ENCODE measurements at places on chromosomes 11 and 22. TPM values are rescaled to one million over a fixed set of nuclear protein-coding genes. Genes with fewer than 3 reads are reported as not detected.

Gene WNT11
- 1.4 TPM for polyA plus RNA-seq

Gene APOBEC3C
- not detected for polyA plus RNA-seq

Gene TMEM151A
- 8.4 TPM for polyA plus RNA-seq

Gene EHD1
- 26.4 TPM for polyA plus RNA-seq

Gene SLC1A2
- 130 TPM for polyA plus RNA-seq

Gene KBTBD3
- polyA plus RNA-seq: 3.1 TPM

Gene DRD4
- not detected for polyA plus RNA-seq

Gene PAK1
- 83.6 TPM for polyA plus RNA-seq

Gene SCGB2A2
- polyA plus RNA-seq: not detected

Gene DRAP1
- polyA plus RNA-seq: 242 TPM

Gene INS
- not detected for polyA plus RNA-seq

Gene RBMXL2
- polyA plus RNA-seq: not detected

Gene YIF1A
- 40.3 TPM for polyA plus RNA-seq

Gene CCDC81
- 1.0 TPM for polyA plus RNA-seq

Gene LDHAL6A
- polyA plus RNA-seq: not detected

Gene OLFML1
- not detected for polyA plus RNA-seq

Gene KRTAP5-9
- not detected for polyA plus RNA-seq

Gene CNGA4
- polyA plus RNA-seq: not detected

Gene EHF
- polyA plus RNA-seq: not detected

Gene KCNK4
- polyA plus RNA-seq: 1.0 TPM

Gene MYOD1
- not detected for polyA plus RNA-seq

Gene PLAAT2
- polyA plus RNA-seq: not detected

Gene OR56A1
- polyA plus RNA-seq: not detected

Gene SYT13
- polyA plus RNA-seq: 65.4 TPM

Gene FAM227A
- 14.0 TPM for polyA plus RNA-seq

Gene CATSPER1
- not detected for polyA plus RNA-seq

Gene WT1
- polyA plus RNA-seq: not detected

Gene KIF18A
- 0.48 TPM for polyA plus RNA-seq

Gene APOL3
- not detected for polyA plus RNA-seq
